ENCODE measurements at places on chromosomes 4 and X. TPM values are rescaled to one million over a fixed set of nuclear protein-coding genes. Genes with fewer than 3 reads are reported as not detected.

DNA sequence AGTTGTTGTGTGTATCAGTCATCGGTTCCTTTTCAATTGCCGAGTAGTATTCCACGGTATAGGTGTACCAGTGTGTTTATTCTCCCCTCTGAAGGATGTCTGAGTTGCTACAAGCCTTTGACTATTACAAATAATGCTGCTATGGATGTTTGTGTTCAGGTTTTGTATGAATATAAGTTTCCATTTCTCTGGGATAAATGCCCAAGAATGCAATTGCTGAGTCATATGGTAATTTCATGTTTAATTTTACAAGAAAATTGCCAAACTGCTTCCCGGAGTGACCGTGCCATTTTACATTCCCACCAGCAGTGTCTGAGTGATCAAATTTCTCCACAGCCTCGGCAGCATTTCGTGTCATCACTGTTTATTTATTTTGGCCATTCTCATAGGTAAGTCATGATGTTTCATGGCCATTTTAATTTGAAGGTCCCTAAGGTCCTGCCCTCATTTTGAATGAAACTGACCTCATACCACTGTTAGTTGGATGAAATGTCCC is 73.9 kb downstream of the IRF2 start:
- no peak for DNase-seq
- H3K36me3 ChIP-seq: peaks cover 38% of the 10 kb centered on the region
- H3K4me1 ChIP-seq: peaks cover 5% of the 10 kb centered on the region
- H3K27ac ChIP-seq: peak overlapping the region; percentile 15

DNA sequence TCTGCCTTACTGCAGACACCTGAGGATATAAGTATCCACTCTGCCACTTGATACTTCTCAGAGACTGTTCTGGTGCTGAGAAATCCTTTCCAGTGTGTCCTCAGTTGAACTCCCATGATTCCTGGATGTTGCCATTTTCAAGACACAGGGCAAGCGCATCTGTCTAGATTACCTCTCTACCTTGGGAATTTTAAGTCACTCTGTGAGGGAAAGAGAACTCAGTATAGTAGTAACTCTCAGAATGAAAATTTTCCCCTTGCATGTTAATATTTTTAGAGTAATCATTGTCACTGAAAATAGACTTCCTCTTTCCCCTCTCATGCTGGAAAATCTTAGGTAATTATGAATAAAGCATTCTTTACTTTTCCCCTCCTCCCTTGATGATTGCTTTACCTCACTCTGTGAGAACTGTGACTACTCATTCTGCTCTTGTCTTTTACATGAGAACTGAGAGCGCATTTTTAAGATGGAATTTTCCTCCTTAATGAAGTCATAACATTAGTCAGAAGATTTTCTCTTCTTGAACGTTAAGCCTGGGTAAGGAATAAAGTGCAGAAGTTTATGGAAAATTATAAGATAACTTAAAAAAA is 45.0 kb downstream of the TET2 start:
- H3K27ac ChIP-seq: no peak overlapping the region
- H3K27me3 ChIP-seq: no peaks in the 10 kb centered on the region
- H3K36me3 ChIP-seq: no peaks in the 10 kb centered on the region
- no peak for DNase-seq
- H3K4me3 ChIP-seq: no peak overlapping the region

- H3K4me3 ChIP-seq: no peak overlapping the region
- no peak overlapping the region for H3K27ac ChIP-seq
- H3K36me3 ChIP-seq: no peaks in the 10 kb centered on the region
- no peaks in the 10 kb centered on the region for H3K4me1 ChIP-seq
- DNase-seq: no peak
These were observed 614.5 kb upstream of the LCORL start for GRCh38 chr4:18636001-18636585.

DNA sequence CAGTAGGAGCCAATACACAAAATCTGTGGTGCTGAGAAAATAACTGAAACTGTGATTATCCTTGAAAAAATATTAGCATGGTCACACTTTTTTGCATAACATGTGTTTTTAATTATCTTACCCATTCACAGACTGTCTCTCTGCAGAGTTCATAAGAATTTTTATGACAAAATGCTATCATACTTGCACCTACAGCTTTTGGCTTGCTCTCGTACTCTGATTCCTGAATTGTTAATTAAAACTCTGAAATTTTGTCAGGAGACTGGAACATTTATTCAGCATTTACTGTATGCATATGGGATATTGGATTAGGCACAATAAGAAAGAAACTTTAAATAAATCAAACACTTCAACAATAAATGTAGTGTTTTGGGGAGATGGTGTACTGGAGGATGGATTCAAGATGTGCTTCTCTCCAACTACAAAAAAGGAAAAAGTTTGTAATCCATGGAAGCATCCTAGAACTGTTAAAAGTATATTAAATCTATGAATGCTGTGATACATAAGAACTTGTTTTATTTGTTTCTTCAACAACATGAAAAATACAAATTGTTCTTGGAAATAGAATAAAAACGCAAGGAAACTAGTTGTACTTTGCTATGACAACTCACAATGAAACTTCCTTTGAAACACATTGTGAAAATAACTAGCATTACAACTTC is 260.5 kb downstream of the SPATA18 start:
- H3K27me3 ChIP-seq: no peaks in the 10 kb centered on the region
- DNase-seq: no peak
- no peak overlapping the region for H3K27ac ChIP-seq
- no peak overlapping the region for H3K4me3 ChIP-seq
- no peaks in the 10 kb centered on the region for H3K36me3 ChIP-seq

DNA sequence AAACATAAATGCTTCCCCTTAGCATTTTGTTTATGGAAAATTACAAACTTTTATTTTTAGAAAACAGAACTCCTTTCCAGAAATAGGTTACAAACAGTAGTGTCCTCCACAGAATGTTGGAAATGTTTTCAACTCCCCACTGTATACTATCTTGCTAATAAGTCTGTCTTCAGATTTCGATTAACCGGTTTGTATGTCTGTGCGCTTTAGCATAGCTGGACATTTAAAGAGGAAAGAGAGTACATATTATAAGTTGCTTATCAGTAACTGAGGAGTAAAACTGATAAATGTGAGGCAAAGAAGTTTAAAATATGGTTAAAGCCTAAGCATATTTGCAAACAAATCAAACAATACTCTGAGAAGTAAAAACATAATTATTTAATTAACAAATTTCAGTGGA is 3.4 kb downstream of the CXCL8 start:
- no peak overlapping the region for H3K27ac ChIP-seq
- H3K36me3 ChIP-seq: no peaks in the 10 kb centered on the region
- peaks cover 3% of the 10 kb centered on the region for H3K4me1 ChIP-seq

DNA sequence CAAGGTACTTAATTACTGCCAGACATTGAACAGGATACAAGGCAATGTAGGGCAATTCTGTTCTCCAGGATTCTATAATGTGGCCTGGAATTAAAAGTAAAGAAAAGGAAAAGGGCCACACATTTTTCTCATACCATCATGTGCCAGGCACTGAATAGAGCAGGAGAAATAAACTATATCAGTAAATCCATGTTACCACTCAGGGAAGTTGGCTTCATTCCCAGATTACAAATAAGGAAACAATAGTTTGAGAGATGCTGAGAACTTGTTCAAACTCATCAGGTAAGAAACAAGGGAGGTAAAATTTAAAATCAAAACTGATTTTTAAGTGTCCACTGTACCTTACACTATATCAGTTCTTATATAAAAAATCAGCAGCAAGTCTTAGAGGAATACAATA is 645.0 kb upstream of the ATOH1 start:
- no peak overlapping the region for H3K4me3 ChIP-seq
- H3K36me3 ChIP-seq: no peaks in the 10 kb centered on the region

GRCh38 chr4:110637408-110638088 is 14.7 kb upstream of the PITX2 start:
- H3K4me3 ChIP-seq: no peak overlapping the region
- peaks cover 13% of the 10 kb centered on the region for H3K4me1 ChIP-seq
- no peaks in the 10 kb centered on the region for H3K36me3 ChIP-seq
- H3K27me3 ChIP-seq: peaks cover 27% of the 10 kb centered on the region

DNA sequence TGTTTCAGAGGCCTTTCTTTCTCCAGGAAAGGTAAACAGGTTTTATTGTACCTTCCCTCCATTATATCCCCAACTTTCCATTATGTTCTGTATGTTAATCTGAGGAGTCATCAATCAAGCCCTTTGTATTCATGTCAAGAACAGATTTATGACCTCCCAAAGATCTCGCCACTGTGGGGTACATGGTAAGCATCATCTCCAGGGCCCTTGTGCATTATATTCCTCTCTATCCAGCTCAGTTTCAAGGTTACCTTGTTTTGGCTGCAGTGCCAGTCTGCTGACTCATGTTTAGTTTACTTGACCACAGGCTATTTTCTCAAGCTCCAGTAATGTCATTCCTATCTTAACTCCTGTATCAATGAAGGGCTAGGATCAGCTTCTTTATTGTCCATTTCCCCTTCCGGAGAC is 125.1 kb upstream of the FRMPD4 start:
- no peak for DNase-seq
- H3K4me1 ChIP-seq: no peaks in the 10 kb centered on the region
- no peaks in the 10 kb centered on the region for H3K36me3 ChIP-seq
- no peak overlapping the region for H3K4me3 ChIP-seq
- no peak overlapping the region for H3K27ac ChIP-seq
- H3K27me3 ChIP-seq: no peaks in the 10 kb centered on the region

GRCh38 chr4:122758033-122758432 is 25.5 kb downstream of the BBS12 start:
- no peak overlapping the region for H3K27ac ChIP-seq
- DNase-seq: no peak
- no peak overlapping the region for H3K4me3 ChIP-seq
- no peaks in the 10 kb centered on the region for H3K36me3 ChIP-seq
- H3K4me1 ChIP-seq: peaks cover 3% of the 10 kb centered on the region

DNA sequence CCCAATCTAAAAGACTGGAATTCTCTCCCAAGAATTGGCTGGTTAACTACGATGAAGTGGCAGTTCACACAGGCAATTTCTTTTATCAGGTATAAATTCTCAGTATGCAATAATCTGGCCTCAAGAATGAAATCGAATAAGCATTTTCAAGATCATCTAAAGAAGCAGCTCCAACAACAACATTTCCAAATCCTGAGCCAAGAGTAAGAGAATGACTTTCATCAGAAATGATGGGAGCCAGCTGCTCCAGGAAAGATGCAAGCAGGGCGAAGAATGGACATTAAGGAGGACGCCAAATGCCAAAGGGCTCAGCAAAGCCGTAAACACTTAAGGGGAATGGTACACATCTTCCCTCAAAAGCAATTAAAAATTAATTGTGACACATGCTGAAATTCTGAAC is 12.0 kb downstream of the ADAMTS3 start:
- DNase-seq: no peak
- H3K4me1 ChIP-seq: no peaks in the 10 kb centered on the region
- H3K36me3 ChIP-seq: no peaks in the 10 kb centered on the region
- no peak overlapping the region for H3K27ac ChIP-seq
- H3K4me3 ChIP-seq: no peak overlapping the region

DNA sequence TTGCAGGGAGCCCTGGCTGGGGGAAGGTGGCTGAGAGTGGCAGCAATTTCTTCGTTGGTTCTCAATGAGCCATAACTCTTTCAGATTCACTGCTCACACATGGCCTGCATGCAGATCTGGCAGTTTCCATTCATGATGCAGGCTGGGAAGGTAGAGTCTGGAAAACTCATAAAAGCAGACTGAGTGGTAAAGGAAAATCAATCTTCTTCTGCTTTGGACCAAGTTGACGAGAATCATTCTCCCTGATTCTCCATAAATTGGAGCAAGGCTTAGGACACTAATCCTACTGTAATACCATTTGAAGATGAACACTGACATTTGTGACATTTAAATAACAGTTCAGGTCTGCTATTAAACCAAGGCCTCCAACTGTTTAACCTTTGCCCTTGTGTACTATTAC is 35.3 kb upstream of the HAND2 start:
- no peaks in the 10 kb centered on the region for H3K27me3 ChIP-seq
- no peaks in the 10 kb centered on the region for H3K36me3 ChIP-seq
- no peak overlapping the region for H3K27ac ChIP-seq
- no peak overlapping the region for H3K4me3 ChIP-seq
- H3K4me1 ChIP-seq: no peaks in the 10 kb centered on the region
- DNase-seq: no peak

DNA sequence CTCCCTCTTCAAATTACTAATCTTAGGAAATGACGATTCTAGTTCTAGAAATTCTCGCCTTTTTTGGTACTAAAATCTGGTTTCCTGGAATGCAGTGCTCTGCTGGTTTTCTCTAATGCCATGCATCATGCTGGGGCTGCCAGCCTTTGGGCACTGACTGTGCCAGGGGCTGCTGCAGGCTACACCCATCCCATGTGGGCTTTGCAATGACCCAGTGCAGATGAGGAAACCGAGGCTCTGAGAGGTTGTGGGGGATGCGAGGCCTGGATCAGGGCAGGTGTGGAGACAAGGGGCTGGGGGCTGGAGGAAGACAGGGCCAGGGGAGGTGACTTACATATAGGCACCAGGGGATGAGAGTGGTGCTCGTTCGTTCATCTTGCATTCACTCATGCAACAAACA is 95.3 kb downstream of the HMX1 start:
- no peak overlapping the region for H3K4me3 ChIP-seq
- no peaks in the 10 kb centered on the region for H3K27me3 ChIP-seq
- DNase-seq: no peak
- H3K4me1 ChIP-seq: no peaks in the 10 kb centered on the region
- H3K36me3 ChIP-seq: no peaks in the 10 kb centered on the region
- H3K27ac ChIP-seq: no peak overlapping the region

- no peaks in the 10 kb centered on the region for H3K27me3 ChIP-seq
- no peak overlapping the region for H3K27ac ChIP-seq
- H3K4me1 ChIP-seq: no peaks in the 10 kb centered on the region
- no peak for DNase-seq
These were observed 78.7 kb upstream of the PCDH18 start for GRCh38 chr4:137610960-137611359.

TCP11X2 gene
- total RNA-seq: not detected

SSX1 gene
- not detected for total RNA-seq

All from liver (tissue), 10 donors.